ENCODE measurements at places on chromosomes 11 and 22.

- no peak for DNase-seq
Observed at GRCh38 chr11:73473252-73473651, 97.1 kb downstream of the RELT start.

DNA sequence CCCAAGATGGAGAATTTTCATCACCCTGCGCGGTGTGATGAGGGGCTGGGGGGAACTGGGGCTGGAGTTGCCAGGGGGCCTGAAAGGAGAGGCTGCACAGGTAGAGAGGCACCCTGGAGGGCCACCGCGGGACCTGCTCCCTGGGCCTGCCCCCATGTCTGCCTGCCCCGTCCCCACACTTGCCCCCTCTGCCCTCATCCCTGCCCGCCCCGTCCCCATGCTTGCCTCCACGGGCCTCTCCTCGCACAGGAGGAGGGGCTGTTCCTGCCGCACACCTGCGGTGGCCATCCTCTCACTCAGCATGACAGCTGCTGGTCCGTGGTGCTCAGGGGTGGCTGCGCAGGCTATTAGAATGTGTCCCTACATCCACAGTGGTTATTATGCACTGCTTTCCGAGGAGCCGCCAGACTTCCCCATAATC, 43.5 kb downstream of the LINC01488 start:
- no peak for DNase-seq

DNA sequence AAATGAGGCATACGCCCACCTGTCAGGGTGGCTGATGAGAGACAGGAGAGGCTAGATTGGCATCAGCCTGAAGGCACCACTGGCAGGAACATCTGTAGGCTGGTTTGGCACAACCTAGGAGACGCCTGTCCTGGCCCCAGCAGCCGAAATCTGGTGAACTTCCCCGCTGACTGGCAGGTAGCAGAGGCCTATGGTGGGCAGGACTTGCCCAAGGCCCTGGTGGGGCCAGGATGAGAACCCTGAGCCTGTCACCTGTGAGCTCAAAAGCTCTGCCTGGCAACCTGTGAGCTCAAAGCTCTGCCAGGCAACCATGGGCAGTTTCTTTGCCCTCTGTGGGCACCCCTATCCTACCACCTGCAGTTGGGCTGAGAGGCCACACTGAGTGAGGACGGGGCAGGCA, 2.5 kb downstream of the DERL3 start:
- no peak for DNase-seq

DNA sequence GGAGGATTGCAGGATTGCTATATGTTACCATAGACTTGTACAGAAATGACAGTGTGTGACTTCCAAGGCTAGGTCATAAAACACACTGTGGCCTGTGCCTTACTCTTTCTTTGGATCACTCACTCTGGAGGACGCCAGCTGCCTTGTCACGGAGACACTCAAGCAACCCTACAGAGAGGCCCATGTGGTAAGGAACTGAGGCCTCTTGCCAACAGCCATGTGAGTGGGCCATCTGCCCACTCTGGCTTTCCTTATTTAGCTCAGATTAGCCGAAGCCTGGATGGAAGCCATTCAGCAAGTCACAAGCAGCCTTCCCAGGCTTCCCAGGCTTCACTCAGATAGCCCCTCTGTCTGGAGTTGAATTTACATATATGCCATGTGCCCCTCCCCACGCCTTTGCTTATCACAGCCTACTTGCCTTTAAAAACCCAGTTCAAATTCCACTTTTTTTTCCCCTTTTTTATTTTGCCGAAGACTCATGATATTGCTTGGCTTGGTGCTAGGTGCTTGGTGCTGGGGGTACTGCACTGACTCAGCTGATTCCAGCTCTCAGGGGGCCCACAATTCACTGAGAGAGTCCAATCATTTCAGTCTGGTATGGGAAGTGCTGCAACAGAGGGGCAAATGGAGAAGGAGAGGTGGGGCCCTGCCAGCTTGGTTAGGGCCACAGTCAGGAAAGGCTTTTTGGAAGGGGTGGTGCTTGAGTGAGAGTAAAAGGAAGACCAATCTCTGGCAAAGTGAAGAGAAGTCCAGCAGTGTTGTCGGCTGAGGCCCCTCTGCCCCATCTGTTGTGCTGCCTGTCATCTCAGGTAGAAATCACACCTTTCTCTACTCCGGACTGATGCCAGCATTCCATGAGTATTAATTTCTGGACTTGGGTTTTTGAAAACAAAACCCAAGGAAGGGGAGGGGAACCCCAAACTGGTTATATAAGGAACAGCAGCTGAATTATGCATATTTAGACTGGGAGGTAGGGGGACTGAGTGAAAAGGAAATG, 14.5 kb upstream of the P4HA3 start:
- DNase-seq, result no peak

DNA sequence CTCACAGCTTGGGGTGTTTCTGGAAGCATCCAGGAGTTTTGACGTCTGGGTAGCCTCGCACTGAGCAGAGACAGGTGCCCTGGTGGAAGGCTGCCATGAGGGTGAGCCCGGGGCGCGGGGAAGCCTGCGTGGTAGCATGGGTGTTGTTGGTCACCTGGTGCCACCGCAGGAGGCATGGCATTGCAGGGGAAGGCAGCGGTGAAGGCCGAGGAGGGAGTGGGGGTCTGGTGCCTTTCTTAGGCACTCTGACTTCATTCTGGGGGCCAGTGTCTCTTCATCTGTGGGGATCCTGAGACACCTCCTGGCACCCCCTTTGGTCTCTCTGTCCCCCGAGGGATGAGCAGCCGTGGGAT, 271.2 kb downstream of the TBC1D22A start:
- DNase-seq, result no peak

DNA sequence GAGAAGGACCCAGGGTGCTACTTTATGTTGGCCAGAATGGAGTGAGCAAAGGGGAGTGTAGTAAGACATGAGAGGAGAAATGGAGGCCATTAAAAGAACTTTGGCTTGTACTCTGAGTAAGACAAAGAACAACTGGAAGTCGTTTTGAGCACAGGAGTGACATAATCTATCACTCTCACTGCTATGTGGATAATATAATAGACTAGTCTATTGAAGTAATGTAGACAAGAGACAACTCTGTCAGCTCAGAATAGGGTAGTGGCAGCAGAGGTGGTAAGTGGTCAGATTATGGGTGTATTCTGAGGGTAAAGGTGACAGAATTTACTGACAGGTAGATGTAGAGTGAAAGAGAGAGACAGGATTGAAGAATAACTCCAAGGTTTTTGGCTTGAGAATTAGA, 8.2 kb downstream of the KIF18A start:
- no peak for DNase-seq

GRCh38 chr11:44300844-44301563, 8.9 kb downstream of the ALX4 start:
- DNase-seq, result no peak

- DNase-seq, result peak; percentile 55
Observed at GRCh38 chr11:19311308-19312030, 70.7 kb upstream of the E2F8 start.

DNA sequence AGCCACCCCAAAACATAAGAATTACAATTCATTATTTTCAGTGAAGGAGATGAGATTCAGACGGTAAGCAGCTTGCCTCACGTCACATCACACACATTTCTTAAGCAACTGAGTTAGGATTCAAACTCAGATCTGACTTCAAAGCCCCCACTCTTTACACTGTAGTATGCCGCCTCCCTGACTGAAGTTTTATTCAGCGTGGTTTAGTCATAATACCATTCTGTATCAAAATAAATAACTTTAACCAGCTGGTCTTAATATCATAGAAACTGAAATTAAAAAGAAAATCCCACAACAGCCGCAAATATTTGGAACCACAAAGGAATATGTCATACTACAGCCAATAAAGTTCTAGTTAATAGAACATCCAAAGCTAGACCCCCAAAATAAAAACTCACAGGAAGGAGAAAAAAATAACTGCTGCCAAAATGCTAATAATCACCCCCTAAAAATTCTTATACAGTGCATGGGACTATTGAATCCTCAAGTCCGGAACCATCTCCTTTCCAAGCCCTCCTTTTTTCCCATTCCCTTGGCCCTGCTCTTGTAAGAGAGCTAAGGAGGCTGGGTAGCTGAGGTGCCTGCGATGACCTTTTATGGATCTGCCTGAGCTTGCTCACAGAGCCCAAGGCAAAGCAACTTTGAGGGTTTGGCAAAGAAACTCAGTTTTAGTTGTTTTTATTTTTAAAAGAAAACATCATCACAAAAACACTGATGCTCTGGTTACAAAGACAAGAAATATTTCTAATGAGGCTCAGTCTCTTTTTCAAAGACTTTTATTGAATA, 334.5 kb downstream of the TTC28 start:
- DNase-seq, result no peak

GRCh38 chr11:113472471-113472870, 2.7 kb downstream of the DRD2 start:
- DNase-seq, result no peak

DNA sequence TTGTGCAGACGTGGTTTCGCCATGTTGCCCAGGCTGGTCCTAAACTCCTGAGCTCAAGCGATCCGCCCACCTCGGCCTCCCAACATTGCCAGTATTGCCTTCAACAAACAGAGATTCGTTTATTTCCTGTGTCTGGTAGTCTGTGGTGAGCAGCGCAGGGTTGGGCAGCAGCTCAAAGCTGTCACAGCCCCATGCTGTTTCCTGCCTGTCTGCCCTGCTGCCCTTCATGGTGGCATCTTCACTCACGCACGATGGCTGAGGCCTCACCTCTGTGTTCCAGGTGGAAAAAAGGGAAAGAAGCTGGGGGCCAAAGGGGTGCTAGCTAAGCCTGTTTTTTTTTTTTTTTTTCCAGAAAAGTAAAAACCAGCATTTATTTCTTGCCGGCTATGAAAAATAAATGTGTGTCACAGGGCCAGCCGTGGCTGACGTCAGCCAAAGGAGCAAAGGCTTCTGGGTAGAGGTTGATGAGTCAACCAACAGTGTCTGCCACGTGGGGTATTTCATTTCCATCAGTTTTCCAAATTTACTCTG, 28.8 kb downstream of the TBC1D22A start:
- DNase-seq, result peak; percentile 86

DNA sequence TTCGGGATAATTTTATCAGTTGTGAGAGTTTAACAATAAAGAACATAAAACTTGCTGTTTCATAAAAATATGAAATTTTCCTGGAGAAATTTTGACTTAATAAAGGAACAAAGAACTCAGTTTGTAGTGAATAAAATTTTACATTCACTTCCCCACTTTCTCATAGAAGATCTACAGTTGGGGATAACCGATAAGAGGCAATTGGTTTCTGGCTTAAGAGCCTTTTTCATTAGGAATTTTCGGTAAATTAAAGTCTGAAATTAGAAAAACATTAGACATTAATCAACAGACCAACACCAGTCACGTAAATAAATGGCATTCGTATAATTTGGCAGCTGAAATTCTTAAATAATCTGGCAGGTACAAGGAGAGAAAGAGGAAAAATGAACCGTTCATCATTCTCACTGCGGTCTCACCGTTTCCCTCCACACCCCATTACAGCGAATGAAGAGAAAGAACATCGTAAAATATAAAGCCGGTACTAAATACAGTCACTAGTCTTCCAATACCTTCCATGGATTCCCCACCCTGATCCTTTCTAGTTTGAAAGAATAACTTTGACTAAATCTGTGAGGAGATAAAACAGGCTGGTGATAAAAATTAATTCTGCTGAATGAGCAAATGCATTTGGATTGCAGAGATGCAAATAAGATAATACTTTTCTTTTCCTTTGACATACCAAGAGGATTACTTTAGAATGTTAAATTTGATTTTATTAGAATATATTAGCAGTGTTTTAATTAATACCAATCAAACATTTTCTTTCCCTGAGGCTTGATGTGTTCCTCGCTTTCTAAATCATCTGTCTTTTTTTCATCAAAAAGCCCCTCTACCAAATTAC, 19.5 kb downstream of the BLID start:
- DNase-seq, result no peak

DNA sequence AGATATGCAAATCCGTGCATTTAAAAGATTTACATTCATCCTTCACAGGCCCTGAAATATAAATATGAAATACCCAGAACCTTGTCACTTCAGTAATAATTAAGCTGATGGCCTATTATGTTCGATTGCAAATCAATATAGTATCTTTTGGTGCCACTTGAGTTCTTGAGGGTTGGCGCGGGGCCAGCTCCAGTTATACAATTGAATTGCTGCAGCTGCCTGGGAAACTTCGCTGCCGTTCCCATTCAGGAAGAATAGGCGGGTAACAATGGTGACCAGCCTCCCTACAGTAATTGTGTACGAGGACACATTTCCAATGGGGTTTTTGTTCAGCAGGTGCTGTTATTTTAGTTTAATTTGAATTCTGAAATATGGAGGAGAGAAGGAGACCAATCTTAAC, 451.2 kb downstream of the INSC start:
- no peak for DNase-seq

DNA sequence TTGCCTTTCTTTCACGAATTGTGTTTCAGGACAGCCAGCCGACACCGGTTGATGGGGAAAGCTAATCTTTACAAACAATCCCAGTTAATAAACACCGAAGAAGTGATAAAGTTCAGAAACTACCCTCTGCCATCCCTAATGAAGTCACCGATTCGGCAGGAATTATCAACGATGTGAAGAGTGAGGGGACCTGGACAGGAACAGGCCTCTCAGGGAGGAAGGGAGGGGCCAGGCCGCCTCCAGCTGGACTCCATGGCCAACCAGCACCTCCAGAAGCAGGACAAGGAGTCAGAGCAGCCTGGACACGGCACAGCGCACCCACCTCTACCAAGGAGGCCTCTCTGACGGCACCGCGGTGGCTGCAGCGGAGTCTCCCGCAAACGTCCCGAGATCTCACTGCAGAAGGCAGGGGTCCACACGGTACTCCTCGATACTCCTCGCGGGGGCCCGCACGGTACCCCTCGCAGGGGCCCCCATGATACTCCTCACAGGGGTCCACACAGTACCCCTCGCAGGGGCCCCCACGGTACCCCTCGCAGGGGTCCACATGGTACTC, 3.9 kb downstream of the TOLLIP start:
- DNase-seq, result peak; percentile 1

DNA sequence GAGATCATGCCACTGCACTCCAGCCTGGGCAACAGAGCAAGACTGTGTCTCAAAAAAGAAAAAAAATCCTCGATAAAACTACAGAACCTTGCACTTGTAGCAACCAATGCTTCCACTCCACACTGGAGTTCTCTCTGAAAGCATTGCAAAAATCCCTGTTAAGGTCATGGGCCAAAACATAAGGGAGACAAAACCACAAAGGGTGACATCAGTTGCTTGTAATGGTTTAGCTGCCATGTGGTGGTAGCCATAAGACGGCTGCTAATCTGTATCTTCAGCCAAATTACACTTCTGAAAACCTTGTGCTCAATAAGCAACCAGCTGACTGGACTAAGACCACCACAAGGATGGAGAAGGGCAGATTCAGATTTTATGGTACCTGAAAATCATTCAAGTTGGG, 20.6 kb upstream of the TPH1 start:
- DNase-seq, result no peak

GRCh38 chr11:103889679-103890078, 146.8 kb upstream of the DDI1 start:
- no peak for DNase-seq

Measured in DND-41 (cell line).